ENCODE measurements at places on chromosomes 2 and 18.

- no peak for DNase-seq
Measured at GRCh38 chr18:32937597-32937996, 164.8 kb upstream of the KLHL14 start.

GRCh38 chr18:5500158-5500939 is 43.4 kb downstream of the EPB41L3 start:
- DNase-seq, result no peak

DNA sequence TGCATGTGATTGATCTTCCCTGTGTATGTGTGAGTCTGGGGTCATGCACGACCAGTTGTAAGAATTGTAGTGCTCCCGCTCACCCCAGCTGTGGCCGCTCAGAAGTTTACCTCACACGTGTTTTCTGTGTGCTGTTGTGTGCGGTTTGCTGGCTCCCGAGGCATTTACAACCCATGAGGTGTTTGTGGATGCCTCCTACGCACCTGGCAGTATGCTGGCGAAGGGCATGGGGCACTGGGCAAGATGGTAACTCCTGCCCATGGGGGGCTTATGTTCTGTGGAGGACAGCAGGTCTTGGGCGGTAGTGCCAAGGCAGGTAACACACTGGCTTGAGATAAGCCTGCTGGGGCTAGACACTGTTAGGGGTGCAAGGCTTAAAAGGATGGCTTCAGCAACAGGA is 102.6 kb upstream of the HS6ST1 start:
- no peak for DNase-seq

DNA sequence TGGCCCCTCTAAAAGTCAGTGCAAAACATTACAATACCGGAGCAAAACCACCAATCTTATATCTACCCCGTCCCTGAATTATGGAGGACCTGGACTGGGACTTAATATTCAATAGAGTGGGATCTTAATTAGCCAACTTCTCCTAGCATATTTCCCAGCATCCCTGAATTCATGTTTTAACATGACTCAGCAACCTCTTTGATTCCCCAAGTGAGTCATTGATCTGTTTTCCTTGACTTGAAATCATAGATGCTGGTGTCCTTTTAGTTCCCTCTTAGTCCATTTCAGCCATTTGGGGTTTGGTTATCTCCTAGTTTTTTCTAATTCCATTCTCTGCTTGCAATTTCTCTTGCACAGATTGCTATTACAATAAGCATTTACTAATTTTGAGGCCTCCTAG is 677.7 kb upstream of the CELF4 start:
- DNase-seq, result no peak

GRCh38 chr2:216548901-216549331 is 50.3 kb downstream of the RPL37A start:
- DNase-seq, result no peak

DNA sequence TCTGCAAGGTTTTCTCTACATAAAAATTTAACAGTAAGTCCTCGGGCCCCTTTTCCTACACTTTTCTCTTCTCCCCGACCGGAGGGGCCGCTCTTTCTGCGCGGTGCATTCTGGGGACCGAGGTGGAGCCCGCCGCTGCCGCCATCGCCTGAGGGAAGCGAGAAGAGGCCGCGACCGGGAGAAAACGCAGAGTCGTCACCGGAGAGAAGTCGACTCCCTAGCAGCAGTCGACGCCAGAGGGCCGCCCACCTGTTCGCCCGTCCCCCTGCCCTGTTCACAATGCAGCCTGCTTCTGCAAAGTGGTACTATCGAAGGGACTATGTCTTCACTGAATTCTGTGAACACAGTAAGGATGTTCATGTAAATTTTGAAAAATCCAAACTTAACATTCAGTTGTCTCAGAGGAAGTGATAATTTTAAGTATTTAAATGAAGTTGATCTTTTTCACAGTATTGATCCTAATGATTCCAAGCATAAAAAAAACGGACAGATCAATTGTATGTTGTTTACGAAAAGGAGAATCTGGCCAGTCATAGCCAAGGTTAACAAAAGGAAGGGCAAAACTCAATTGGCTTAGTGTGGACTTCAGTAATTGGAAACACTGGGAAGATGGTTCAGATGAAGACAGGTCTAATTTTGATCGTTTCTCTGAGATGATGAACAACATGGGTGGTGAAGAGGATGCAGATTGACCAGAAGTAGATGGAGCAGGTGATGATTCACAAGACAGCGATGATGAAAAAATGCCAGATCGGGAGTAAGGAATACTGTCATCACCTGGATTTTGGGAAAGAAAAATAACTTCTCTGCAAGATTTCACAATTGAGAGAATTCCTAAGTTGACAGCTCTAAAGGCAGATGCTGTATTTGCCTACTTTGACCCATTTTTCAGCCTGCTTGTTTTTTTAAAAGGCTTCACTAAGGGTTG is 55.8 kb downstream of the ASXL2 start:
- DNase-seq, result peak; percentile 27

GRCh38 chr18:46262856-46263255 is 158.7 kb downstream of the HAUS1 start:
- DNase-seq, result no peak

GRCh38 chr2:145258903-145259579 is 739.1 kb upstream of the ZEB2 start:
- no peak for DNase-seq

DNA sequence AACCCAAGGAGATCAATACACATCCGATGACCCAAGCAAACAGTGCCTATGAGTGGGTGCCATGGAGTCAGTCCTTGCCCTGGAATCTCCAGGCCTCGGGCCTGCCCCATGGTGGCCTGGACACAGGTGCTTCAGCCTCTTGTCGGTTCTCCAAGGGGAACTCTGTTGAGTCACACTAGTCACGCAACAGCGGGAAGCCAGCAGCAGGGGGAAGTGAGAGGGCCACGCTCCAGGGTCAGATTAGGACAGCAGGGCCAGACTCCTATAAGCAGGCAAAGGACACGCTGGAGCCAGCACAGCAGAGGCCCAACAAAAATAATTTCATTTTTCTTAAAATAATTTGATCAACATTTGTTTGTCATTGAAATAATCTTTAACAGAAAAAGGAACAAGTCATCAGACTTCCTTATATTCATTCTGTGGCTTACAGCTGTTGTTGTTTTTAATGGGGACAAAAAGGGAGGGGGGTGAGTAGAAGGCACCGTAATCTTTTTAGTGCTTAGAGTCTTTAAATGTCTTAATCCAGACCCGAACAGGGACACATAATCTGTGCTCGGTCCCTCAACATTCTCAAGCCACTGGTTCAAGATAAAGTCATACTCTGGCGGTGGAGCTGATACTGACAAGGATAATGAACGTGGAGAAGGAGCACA is 16.4 kb upstream of the ARMC9 start:
- DNase-seq, result no peak
